ENCODE measurements at places on chromosomes 4 and X. TPM values are rescaled to one million over a fixed set of nuclear protein-coding genes. Genes with fewer than 3 reads are reported as not detected.

NOX1 gene
- not detected for polyA plus RNA-seq

BMX gene
- polyA plus RNA-seq, result 0.29 TPM

FRAS1 gene
- 6.3 TPM for polyA plus RNA-seq

SLC26A1 gene
- not detected for polyA plus RNA-seq

CPE gene
- 336 TPM for polyA plus RNA-seq

TMEM156 gene
- 0.27 TPM for polyA plus RNA-seq

GBA3 gene
- polyA plus RNA-seq, result 0.15 TPM

All from brain (organoid and tissue), 16 donors.